Osteocyte (in vitro differentiated cells): ENCODE measurements at places on chromosomes 1 and 21. TPM values are rescaled to one million over a fixed set of nuclear protein-coding genes. Genes with fewer than 3 reads are reported as not detected.
A peak's percentile ranks its signal among the peaks of the same experiment; 100 is the strongest.

RXRG gene
- not detected in 2 replicates for total RNA-seq

EXO1 gene
- total RNA-seq: 3.4 and 3.9 TPM in 2 replicates

FOXD2 gene
- 1.0 and 1.5 TPM in 2 replicates for total RNA-seq

DNA sequence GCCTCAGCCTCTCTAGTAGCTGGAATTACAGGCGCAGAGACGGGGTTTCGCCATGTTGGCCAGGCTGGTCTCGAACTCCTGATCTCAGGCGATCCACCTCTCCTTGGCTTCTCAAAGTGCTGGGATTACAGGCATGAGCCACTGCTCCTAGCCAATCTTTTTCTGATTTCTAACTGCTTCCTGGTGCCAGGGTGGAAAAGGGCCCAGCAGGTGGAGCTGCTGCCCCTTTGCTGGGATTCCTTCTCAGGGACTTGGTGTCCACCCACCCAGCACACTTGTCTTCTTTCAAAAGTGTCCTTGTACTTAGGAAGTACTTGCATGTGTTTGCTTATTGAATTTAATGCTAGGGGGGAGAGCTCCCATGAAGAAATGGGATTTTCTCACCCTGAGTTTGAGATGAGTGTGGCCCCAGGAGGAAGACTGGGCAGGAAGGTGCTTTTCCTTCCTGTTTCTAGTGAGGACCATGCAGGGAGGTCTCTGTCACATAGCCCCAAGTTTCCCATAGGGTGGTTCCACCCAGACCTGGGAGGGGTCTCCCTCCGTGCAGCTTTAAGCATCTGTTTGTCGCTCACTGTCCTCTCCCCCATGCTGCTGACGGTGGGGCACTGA is 14.2 kb downstream of the UTP11 start:
- H3K27me3 ChIP-seq: no peaks in the 10 kb centered on the region
- peaks cover 27% of the 10 kb centered on the region for H3K36me3 ChIP-seq
- H3K4me1 ChIP-seq: peaks cover 25% of the 10 kb centered on the region
- H3K4me3 ChIP-seq: no peak overlapping the region

LMX1A gene
- not detected in 2 replicates for total RNA-seq

GRCh38 chr1:114235960-114236359 is 82.3 kb upstream of the SYT6 start:
- H3K27me3 ChIP-seq: peaks cover 19% of the 10 kb centered on the region
- no peaks in the 10 kb centered on the region for H3K4me1 ChIP-seq
- DNase-seq: no peak
- H3K4me3 ChIP-seq: no peak overlapping the region
- no peak overlapping the region for H3K27ac ChIP-seq

DNA sequence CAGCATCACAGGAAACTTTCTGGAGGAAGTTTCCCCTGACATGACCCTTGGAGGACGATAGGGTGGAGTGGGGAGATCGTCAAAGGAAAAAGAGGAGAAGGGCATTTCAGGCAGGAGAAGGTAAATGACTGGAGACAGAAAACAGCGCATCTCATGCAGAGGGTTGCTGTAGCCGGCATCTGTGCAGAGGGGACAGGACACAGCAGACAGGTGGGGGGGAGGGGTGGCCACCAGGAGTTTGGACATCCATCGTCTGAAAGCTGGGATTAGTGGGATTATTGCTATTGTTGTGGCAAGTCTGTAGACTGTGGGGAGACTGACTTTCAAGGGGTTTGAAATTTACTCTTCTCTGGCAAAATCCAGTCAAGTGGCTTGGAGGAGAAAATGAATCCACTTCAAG is 463.9 kb downstream of the OMA1 start:
- H3K36me3 ChIP-seq: no peaks in the 10 kb centered on the region
- no peak overlapping the region for H3K4me3 ChIP-seq
- H3K4me1 ChIP-seq: no peaks in the 10 kb centered on the region

- H3K4me1 ChIP-seq: no peaks in the 10 kb centered on the region
- H3K27me3 ChIP-seq: no peaks in the 10 kb centered on the region
- no peak overlapping the region for H3K4me3 ChIP-seq
- no peak overlapping the region for H3K27ac ChIP-seq
Measured at GRCh38 chr21:42346441-42346840, 4.4 kb downstream of the TFF2 start.

GRCh38 chr1:86018283-86018923 is 138.2 kb downstream of the COL24A1 start:
- peaks cover 2% of the 10 kb centered on the region for H3K36me3 ChIP-seq
- H3K4me1 ChIP-seq: no peaks in the 10 kb centered on the region
- no peak overlapping the region for H3K27ac ChIP-seq
- H3K4me3 ChIP-seq: no peak overlapping the region

ARHGAP29 gene
- total RNA-seq: 180 and 187 TPM in 2 replicates

GRCh38 chr21:36511484-36512220 is 31.7 kb upstream of the CLDN14 start:
- no peaks in the 10 kb centered on the region for H3K4me1 ChIP-seq
- peaks cover 39% of the 10 kb centered on the region for H3K27me3 ChIP-seq
- H3K4me3 ChIP-seq: no peak overlapping the region
- H3K36me3 ChIP-seq: no peaks in the 10 kb centered on the region

GRCh38 chr1:110155878-110156522 is 5.7 kb downstream of the SLC6A17 start:
- peak; percentile 92 for DNase-seq
- H3K27me3 ChIP-seq: peaks cover 40% of the 10 kb centered on the region
- H3K27ac ChIP-seq: no peak overlapping the region
- peaks cover under 1% of the 10 kb centered on the region for H3K4me1 ChIP-seq

- peaks cover 1% of the 10 kb centered on the region for H3K36me3 ChIP-seq
- H3K27me3 ChIP-seq: no peaks in the 10 kb centered on the region
- DNase-seq: no peak
- H3K4me1 ChIP-seq: no peaks in the 10 kb centered on the region
- no peak overlapping the region for H3K27ac ChIP-seq
Measured at GRCh38 chr1:15669074-15669473, 15.0 kb upstream of the PLEKHM2 start.

GRCh38 chr1:185972096-185972850 is 238.1 kb downstream of the HMCN1 start:
- no peak overlapping the region for H3K4me3 ChIP-seq
- DNase-seq: no peak
- H3K36me3 ChIP-seq: peaks cover 15% of the 10 kb centered on the region
- H3K4me1 ChIP-seq: peaks cover 68% of the 10 kb centered on the region
- H3K27ac ChIP-seq: peak overlapping the region; percentile 79
- no peaks in the 10 kb centered on the region for H3K27me3 ChIP-seq

DNA sequence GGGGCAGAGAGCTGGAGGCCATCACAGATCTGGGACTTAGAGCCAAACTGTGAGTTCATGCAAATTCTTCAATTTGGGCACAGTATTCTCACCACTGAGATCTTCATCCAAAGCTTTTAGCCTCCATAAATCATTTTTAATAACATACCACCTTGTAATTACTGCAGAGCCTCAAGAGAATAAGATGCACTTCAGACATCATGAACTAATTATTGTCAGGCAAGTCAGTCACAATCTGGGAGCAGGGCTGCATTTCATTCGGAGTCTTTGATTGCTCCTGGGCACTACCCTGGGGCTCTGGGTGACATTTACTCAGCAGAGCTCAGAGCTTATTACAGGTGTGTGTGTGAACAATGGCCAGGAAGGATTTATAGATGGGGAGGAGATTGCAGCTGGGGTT is 623.7 kb downstream of the PTPRU start:
- no peaks in the 10 kb centered on the region for H3K27me3 ChIP-seq
- no peak overlapping the region for H3K4me3 ChIP-seq
- no peaks in the 10 kb centered on the region for H3K36me3 ChIP-seq
- no peak for DNase-seq

AP4B1 gene
- total RNA-seq: 15.3 and 19.7 TPM in 2 replicates

HDAC1 gene
- 77.5 and 79.2 TPM in 2 replicates for total RNA-seq

ZP4 gene
- not detected in 2 replicates for total RNA-seq

DNA sequence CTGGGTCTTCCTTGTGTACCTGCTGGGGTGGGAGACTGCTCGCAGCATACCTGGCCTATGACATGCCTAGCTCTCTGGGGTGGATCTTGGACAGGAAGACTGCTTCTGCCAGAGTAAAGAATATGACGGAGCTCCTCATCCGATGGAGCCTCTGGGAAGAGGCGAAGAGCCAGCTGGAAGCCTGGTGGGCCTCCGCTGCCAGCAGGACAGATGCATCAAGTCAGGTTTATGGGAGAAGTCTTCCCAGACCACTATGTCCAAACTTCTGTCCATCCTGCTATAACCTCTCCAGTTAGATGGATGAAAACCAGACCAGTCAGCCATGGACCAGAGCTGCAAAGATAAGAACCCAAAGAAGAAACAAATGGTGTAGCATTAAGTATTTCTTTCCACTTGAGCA is 27.7 kb upstream of the NGF start:
- H3K4me3 ChIP-seq: no peak overlapping the region
- peaks cover 28% of the 10 kb centered on the region for H3K4me1 ChIP-seq
- no peaks in the 10 kb centered on the region for H3K36me3 ChIP-seq
- peak overlapping the region; percentile 14 for H3K27ac ChIP-seq
- no peak for DNase-seq

DNA sequence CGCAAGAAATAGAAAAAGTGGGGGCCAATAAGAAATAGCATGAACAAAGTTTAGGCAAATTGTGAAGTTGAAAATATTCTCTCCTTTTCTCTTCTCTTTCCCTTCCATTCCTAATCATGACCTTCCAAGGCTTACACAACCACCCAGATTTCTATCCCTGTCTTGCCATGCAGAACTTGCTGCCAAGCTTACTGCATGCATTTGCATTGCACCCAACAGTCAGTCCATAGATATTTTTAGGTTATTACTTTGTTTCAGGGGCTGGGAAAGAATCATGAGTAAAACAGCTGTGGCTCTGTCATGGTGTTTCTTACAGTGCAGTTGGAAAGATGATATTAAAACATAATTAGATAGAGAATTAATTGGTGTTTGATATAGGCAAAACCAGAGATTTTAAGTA is 219.4 kb downstream of the PTGER3 start:
- DNase-seq: no peak
- no peak overlapping the region for H3K4me3 ChIP-seq
- no peaks in the 10 kb centered on the region for H3K4me1 ChIP-seq
- peaks cover 2% of the 10 kb centered on the region for H3K27me3 ChIP-seq
- H3K27ac ChIP-seq: no peak overlapping the region
- no peaks in the 10 kb centered on the region for H3K36me3 ChIP-seq
